ENCODE measurements at places on chromosomes 1 and 21. TPM values are rescaled to one million over a fixed set of nuclear protein-coding genes. Genes with fewer than 3 reads are reported as not detected.

GRCh38 chr21:44726826-44727225 is 15.5 kb upstream of the TSPEAR start:
- no peak for DNase-seq

GRCh38 chr1:23743287-23744152 is at the start of gene ELOA:
TSS of gene ELOA (plus strand) at chr1:23743471. CDS start at chr1:23743504, 33 bp downstream.
- DNase-seq, result peak; percentile 88

GRCh38 chr1:166169182-166169581 is 2.4 kb upstream of the FAM78B start:
- no peak for DNase-seq

The MROH7 gene
- total RNA-seq, result 7.0 TPM

DNA sequence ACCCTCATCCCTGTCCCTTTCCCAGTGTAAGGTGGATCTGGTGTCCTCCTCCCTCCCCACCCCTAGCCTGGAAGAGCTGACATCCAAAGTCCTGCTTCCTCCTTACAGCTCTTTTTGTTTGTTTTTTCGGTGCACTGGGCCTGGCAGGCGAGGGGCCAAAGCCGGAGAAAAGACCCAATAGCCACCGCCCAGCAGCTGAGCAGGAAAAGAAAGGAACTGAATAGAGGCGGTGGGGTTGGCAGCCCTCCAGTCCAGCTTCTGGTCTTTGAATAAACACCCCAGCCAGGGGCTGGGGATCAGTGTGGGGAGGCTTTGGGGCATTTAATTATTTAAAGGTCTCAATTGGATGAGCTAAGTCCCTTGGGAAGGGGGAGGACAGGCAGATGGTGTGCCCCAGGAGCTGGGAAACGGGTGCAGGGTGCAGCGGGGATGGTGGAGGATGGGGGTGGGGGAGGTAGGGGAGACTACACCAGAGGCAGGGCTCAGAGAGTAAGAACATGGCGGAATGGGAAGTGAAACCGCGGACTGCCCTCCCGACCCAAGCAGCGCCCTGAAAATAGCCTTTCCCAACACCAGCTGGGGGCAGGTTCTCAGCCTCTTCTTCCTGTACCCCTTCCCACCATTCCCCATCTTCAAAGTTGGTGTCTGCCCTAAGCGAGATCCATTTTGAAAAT is 20.2 kb downstream of the BTG2 start:
- peak; percentile 83 for DNase-seq

GRCh38 chr1:30911059-30911954 is 2.7 kb upstream of the SDC3 start:
- DNase-seq, result peak; percentile 93

DNA sequence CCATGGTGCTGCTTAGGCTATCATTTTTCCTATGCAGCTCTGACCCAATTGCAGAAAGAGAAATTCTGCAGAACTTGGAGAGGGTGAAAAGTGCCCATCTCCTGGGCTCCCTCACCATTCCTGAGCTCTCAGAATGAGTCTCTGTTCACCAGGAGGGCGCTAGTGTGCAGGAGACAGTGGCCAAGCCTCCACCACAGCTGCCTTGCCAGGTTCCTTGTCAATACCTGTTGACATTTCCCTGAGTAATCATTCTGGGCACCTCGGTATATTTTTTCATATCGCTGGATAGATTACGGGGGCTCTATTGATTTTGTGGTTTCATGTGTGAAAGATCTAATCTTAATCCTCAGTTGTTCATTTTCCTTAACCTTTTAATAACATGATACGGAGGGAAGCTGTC is 13.0 kb upstream of the C8B start:
- no peak for DNase-seq

The OR2T33 gene
- not detected for total RNA-seq

DNA sequence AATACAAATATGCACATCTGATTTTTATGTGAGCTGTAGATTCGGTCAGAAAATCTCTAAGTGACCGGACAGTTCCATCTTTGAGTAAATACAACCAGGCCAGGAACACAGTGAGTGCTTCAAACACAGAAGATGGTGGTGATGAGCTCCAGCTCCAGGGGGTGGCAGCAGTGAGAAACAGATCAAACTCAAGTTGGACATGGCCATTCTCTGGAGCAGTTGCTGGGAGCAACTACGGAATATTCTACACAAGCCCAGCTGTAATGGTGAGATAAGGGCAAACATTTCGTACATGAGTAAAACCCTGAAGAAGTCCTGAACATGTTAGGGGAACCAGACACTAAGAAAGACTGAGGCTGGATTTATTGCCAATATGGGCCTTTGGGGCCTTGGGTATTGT is 100.7 kb downstream of the BARHL2 start:
- DNase-seq, result no peak

- DNase-seq, result no peak
These were observed 14.2 kb downstream of the BLACAT1 start for GRCh38 chr1:205441716-205442050.

The C1orf94 gene
- total RNA-seq, result not detected

The IL20 gene
- total RNA-seq, result not detected

- no peak for DNase-seq
These were observed 18.7 kb downstream of the BECN2 start for GRCh38 chr1:241976229-241976628.

DNA sequence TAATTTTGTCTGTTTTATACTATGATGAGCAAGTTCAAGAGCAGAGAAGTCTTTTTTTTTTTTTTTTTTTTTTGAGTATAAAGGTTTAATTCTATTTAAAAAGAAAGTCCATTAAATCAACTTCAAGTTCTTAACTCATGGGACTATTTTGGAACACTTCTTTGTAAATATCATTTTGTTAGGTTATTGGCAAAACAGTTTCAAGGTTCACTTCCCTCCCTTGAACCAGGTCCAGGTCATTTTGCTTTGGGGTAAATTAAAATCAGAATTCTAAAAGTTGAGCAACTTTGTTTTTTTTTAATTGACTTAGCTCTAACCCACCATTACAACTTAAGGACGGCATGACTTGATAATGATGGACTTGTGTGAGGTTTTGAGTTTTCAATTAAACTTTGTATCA is 72.3 kb downstream of the WLS start:
- no peak for DNase-seq

The TMEM167B gene
- 31.5 TPM for total RNA-seq

DNA sequence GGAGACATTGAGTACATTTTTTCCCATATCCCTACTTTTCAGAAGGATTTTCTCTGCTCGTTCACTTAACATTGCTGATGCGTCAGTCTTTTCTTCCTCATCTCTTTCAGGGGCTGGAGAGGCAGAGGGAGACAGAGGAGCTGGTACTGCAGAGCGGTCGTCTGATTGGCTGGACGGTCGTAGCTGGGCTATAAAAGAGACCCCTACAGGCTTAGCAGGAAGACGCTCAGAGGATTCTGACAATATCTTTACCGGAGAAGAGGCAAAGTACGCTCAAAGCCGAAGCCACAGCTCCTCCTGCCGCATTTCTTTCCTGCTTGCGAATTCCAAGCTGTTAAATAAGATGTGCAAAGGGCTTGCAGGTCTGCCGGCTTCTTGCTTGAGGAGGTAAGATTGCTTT is at the start of gene RGS4:
Gene RGS4 (plus strand): TSS at position 220 of the 400 bp plus-strand sequence. CDS start 124 bp downstream, at position 344.
- peak; percentile 49 for DNase-seq

DNA sequence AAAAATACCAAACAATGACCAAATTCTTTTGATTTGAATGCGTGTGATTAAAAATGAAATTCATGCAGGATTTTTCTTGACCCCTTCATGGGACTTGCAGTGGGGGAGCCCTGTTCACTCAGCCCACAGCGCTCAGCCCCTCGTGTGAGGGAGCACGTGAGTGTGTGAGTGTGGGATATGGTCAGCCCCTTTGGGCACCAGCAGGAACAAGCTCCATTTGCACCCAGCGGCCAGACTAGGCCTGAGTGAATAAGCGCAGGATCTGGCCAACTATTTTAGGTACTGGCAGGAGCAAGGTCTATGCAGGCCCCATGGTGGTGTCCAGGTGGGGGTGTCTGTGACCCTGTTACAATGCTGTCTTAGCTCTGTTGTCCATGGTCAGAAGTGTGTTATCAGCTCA is 1631.2 kb downstream of the BRINP3 start:
- no peak for DNase-seq

- no peak for DNase-seq
These were observed 78.7 kb upstream of the KCNJ15 start for GRCh38 chr21:38177919-38178652.

- no peak for DNase-seq
These were observed 76.0 kb downstream of the MAN1C1 start for GRCh38 chr1:25692560-25692959.

DNA sequence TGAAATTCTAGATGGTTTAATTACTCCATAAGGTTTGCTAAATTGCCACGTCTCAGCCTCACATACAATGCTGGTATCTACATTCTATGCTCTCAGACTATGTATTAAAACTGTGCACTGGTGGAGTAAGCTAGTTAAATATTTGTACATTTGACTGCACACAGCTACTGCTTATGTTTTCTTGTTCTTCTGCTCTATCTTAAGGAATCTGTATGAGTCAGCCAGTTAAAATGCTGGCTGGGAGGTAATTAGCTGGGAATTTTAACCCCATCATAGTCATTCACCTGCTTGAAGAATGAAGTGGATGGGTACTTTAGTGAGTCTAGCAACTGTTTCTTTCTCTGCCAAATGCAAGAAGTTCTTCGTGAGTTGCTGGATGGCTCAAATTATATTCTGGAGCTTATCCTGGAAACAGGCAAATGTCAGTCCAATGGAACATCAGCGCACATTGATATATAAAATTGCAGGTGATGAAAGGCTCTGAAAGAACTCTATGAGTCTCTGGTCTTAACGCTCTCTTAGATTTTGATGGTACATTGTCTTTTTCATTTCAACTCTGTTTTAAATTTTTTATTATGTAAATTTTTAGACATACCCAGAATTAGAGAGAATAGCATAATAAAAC is 83.4 kb downstream of the BACH1 start:
- no peak for DNase-seq

DNA sequence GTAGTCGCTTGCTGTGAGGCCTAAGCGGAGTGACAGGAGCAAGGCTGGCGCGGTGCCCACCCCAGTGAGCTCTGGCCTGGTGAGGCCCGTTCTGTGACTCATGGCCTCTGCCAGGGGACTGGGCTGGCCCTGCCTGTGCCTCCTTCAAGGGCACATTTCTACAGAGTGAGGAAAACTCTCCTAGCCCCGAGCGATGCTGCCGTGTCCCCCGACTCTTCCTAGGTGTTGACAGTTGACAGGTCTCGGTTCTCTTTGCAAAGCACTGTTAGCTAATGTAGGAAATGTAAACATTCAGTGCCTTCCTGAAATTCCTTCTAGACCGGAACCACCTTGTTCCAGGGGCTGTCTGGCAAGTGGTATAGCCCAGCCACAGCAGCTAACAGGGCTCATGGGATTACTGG is 43.9 kb downstream of the ABCG1 start:
- DNase-seq, result peak; percentile 89

The MRPL55 gene
- total RNA-seq, result 58.6 TPM

DNA sequence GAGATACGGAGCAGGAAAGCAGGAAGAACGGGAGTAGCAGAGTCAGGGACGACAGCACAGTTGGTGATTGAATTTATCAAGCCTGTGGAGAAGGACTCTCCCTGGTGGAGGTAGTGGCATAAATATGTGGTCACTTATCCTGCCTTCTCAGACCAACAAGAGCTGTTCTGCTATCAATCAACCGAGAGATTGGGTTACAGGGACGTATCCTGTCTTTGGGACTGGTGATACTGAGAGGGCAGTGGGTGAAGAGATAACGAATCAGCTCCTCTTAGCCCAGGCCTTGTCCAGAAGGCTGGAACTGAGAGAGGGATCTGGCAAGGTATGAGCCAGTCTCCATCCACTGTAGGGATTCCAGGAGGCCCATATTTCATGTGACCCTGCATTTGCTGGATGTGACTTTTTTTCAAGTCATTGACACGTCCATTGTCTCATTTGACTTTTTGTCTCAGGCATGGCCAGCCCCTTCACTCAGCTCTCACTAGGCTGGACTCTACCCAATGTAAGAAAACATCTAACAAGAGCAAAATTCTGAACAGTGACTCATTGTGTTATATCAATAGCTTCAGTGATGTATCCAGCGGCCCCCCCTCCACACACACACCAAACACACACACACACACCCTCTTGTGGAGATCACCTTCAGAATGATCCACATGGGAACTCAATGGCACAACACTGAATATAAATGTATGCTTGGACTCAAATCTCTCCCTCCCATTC is 11.3 kb downstream of the C1orf116 start:
- no peak for DNase-seq

DNA sequence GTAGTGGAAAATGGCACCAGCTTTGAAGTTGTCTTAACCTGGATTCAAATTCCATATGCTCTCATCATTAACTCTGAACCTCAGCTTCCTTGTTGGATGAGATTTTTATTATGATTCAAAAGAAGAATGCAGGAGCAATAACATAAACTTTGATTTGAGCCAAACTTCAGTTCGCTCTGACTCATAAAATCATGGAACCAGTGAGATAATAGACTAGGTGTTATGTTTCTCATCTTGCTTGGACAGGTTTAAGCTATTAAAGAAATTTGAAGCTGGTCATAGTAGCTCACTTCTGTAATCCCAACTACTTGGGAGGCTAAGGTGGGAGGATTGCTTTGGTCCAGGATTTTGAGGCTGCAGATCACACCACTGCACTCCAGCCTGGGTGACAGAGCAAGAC is 172.8 kb downstream of the CLEC20A start:
- no peak for DNase-seq

The LCE1A gene
- not detected for total RNA-seq

GRCh38 chr1:81030441-81030840 is 770.3 kb upstream of the ADGRL2 start:
- no peak for DNase-seq

The AMY2B gene
- total RNA-seq, result 21.0 TPM

The SPATA17 gene
- 1.2 TPM for total RNA-seq

The VWA5B1 gene
- not detected for total RNA-seq

GRCh38 chr1:42014823-42015222 is 96.1 kb upstream of the HIVEP3 start:
- DNase-seq, result no peak

The ARHGAP30 gene
- total RNA-seq, result 3.7 TPM

- DNase-seq, result no peak
These were observed 11.5 kb upstream of the MYOC start for GRCh38 chr1:171663854-171664575.

The C1orf141 gene
- not detected for total RNA-seq

The VASH2 gene
- total RNA-seq, result 1.0 TPM

The LHX8 gene
- total RNA-seq, result not detected

- no peak for DNase-seq
These were observed 94.9 kb upstream of the IGSF21 start for GRCh38 chr1:18012686-18013085.

GRCh38 chr1:94094469-94095111 is 26.4 kb downstream of the ABCA4 start:
- DNase-seq, result peak; percentile 85

The RHOU gene
- 4.4 TPM for total RNA-seq

- no peak for DNase-seq
These were observed 77.9 kb upstream of the CASZ1 start for GRCh38 chr1:10874351-10874750.

- DNase-seq, result no peak
These were observed 36.5 kb downstream of the PLA2G4A start for GRCh38 chr1:186865253-186865652.

The NEXN gene
- total RNA-seq, result 365 TPM

The FCGR3B gene
- 3.3 TPM for total RNA-seq

The COL9A2 gene
- 0.45 TPM for total RNA-seq
